ENCODE measurements at places on chromosomes 12 and 14.

DNA sequence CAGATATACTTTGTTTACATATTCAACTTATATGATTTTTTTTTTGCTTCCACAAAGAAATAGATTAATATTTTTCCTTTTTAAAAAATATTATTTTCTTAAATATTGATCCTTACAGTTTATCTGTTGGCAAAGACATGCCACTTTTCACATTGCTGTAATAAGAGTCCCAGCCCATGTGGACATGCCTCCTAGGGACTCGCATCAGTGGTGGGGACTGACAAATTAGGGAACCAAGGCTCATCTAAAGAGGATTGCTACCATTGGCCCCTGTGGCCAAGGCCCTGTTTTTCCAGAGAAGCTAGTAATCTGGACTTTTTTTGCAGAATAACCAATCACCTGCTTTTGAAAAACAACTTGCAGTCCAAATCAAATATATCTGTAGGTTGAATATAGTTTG lies 27.8 kb upstream of the BMAL2 start:
- no peak for DNase-seq

GRCh38 chr12:50084775-50085614 lies at the start of gene SMARCD1:
Gene SMARCD1, plus strand, starts transcription at chr12:50085342. Its CDS starts 28 bp downstream, at chr12:50085370.
- peak; percentile 85 for DNase-seq

DNA sequence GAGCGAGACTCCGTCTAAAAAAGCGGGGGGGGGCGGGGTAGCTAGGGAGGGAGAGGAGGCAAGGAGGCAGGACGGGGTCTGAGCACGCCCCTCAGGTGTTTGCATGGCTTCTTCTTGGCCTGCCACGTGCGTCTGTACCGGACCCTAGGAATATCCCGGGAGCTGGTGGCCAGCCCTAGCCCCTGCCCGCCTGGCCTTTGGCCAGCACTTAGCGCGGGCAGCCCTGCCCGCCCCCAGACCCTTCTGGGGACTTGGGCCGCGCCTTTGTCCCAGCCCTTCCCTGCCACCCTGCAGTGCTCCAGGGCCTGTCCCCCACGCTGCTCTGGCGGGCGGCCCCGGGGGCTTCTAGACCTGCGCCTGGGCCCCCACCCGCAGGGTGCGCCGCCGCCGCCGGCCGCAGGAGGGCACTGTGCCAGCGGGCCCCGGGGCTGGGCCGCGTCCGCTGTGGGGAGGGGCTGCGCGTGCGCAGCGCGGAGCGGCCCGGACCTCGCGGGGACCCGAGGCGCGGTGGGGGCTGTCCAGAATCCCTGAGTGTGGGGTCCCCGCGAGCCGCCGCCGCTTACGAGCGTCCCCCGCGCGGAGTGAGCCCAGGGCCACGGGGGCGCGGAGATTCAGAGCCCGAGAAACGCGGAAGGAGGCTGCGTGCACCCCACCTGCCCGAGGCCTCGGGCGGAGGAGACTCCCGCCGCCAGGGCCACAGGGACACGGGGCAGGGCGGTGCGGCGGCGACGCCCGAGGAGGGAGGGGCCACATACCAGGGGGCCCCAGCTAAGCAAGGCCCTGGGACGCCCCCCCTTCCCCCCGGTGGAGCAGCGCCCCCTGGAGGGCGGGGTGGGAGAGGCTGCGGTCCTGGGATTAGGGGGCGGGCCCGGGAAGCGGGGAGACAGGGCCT lies 21.0 kb downstream of the SLC25A29 start:
- DNase-seq: peak; percentile 40

- DNase-seq: no peak
These were observed 77.7 kb upstream of the SLC38A2 start for GRCh38 chr12:46450279-46450748.
